ENCODE measurements at places on chromosomes 2 and 18. TPM values are rescaled to one million over a fixed set of nuclear protein-coding genes. Genes with fewer than 3 reads are reported as not detected.
A peak's percentile ranks its signal among the peaks of the same experiment; 100 is the strongest.

The DOK6 gene
- 2.0 TPM for total RNA-seq

The SNORC gene
- total RNA-seq: 1.4 TPM

The GPBAR1 gene
- total RNA-seq: 10.9 TPM

The CDCA7 gene
- 8.7 TPM for total RNA-seq

The LOXHD1 gene
- not detected for total RNA-seq

The PAX8 gene
- 0.20 TPM for total RNA-seq

The OTOS gene
- 0.50 TPM for total RNA-seq

DNA sequence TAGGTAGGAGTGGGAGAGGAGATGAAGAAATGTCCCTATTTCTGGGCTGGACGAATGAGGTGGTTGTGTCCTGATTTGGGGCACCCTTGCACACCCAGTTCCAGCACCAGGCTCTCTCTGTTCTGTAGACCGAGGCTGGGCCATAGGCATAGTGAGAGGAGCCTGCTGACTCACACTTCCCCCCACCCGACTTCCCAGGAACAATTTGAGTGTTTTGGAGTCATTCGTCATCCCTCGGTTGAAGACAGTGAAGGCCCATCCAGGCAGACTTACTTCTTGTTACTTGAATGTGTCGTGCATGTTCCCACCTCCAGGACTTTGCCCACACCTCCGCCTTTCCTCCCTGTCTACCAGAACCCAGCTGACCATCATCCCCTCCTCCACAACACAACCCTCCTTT lies 179.1 kb downstream of the HAUS1 start:
- no peaks in the 10 kb centered on the region for H3K4me1 ChIP-seq
- no peaks in the 10 kb centered on the region for H3K36me3 ChIP-seq
- H3K27ac ChIP-seq: no peak overlapping the region
- H3K27me3 ChIP-seq: no peaks in the 10 kb centered on the region

DNA sequence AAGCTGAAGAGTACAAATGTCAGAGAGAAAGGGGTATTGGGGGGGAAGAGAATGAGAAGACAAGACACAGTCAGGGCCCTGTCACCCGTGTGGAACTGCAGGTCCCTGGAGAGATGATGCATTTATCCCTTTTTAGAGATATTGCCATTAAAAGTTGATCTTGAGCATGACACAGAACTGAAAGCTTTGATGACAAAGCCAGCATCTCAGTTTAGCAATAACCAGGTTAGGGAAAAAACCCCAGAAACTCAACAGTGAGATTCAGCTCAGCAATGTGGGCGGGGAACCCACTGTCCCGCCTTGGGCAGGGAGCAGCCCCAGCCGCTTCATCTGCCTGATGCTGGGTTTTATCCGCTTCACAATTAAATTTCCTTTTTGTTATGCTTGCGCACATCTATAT lies 181.1 kb downstream of the NEDD4L start:
- peaks cover 24% of the 10 kb centered on the region for H3K4me1 ChIP-seq
- no peak for DNase-seq
- H3K27ac ChIP-seq: peak overlapping the region; percentile 95
- H3K4me3 ChIP-seq: no peak overlapping the region

- no peaks in the 10 kb centered on the region for H3K27me3 ChIP-seq
- H3K4me1 ChIP-seq: no peaks in the 10 kb centered on the region
- H3K27ac ChIP-seq: no peak overlapping the region
- no peak overlapping the region for H3K4me3 ChIP-seq
- DNase-seq: no peak
- no peaks in the 10 kb centered on the region for H3K36me3 ChIP-seq
These were observed 30.7 kb upstream of the FOXI3 start for GRCh38 chr2:88483200-88483599.

- H3K4me3 ChIP-seq: no peak overlapping the region
- no peaks in the 10 kb centered on the region for H3K4me1 ChIP-seq
- H3K27ac ChIP-seq: no peak overlapping the region
- no peak for DNase-seq
- H3K36me3 ChIP-seq: no peaks in the 10 kb centered on the region
- no peaks in the 10 kb centered on the region for H3K27me3 ChIP-seq
These were observed 132.0 kb downstream of the VWC2L start for GRCh38 chr2:214542866-214543265.

GRCh38 chr18:47953471-47953931 lies 23.0 kb upstream of the SMAD2 start:
- no peak for DNase-seq
- H3K27me3 ChIP-seq: no peaks in the 10 kb centered on the region
- H3K36me3 ChIP-seq: no peaks in the 10 kb centered on the region
- H3K4me3 ChIP-seq: no peak overlapping the region
- H3K27ac ChIP-seq: no peak overlapping the region

DNA sequence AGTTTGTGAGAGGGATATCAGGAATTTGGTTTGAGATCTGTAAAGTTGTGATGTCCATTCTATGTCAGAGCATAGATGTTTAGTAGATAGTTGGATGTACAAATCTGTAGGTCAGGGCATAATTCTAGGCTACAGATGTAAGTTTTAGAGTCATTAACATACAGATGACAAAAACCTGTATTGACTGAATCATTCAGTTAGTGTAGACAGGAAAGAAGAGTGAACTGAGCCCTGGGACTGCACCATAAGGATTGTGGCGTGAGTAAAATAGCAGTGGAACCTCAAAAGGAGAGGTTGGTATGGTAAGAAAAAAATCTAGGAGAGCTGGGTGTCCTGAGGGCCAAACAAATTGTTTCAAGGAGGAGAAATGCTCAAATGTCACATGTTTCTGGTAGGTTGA lies 73.1 kb upstream of the RPRM start:
- no peak overlapping the region for H3K27ac ChIP-seq
- no peaks in the 10 kb centered on the region for H3K4me1 ChIP-seq
- H3K4me3 ChIP-seq: no peak overlapping the region
- H3K36me3 ChIP-seq: no peaks in the 10 kb centered on the region
- H3K27me3 ChIP-seq: no peaks in the 10 kb centered on the region

- peak overlapping the region; percentile 90 for H3K4me3 ChIP-seq
- DNase-seq: peak; percentile 8
- H3K27me3 ChIP-seq: peaks cover 25% of the 10 kb centered on the region
- no peaks in the 10 kb centered on the region for H3K36me3 ChIP-seq
These were observed 665 bp upstream of the CACNB4 start for GRCh38 chr2:152099367-152100050.

GRCh38 chr2:16625759-16626158 lies 39.9 kb downstream of the CYRIA start:
- H3K27ac ChIP-seq: no peak overlapping the region
- H3K4me1 ChIP-seq: no peaks in the 10 kb centered on the region
- H3K27me3 ChIP-seq: no peaks in the 10 kb centered on the region
- DNase-seq: no peak

GRCh38 chr2:60567919-60568768 lies 14.7 kb upstream of the BCL11A start:
- no peaks in the 10 kb centered on the region for H3K36me3 ChIP-seq
- peaks cover 6% of the 10 kb centered on the region for H3K4me1 ChIP-seq
- no peak for DNase-seq
- H3K27ac ChIP-seq: no peak overlapping the region
- no peak overlapping the region for H3K4me3 ChIP-seq

DNA sequence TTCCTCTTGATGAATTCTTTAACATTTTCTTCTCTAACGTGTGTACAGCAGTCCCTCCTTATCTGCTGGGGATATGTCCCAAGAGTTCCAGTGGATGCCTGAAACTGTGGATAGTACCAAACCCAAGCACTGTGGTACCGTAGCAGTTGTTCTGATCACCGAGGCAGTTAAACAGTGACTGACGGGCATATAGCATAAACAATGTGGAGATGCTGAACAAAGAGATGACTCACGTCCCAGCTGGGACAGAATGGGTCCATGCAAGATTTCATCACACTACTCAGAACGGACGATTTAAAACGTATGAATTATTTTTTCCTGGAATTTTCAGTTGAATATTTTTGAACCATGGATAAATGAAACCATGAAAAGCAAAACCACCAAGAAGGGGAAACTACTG lies 54.5 kb upstream of the SPAG16 start:
- H3K27ac ChIP-seq: no peak overlapping the region
- no peak overlapping the region for H3K4me3 ChIP-seq
- no peak for DNase-seq
- no peaks in the 10 kb centered on the region for H3K36me3 ChIP-seq
- no peaks in the 10 kb centered on the region for H3K27me3 ChIP-seq
- H3K4me1 ChIP-seq: no peaks in the 10 kb centered on the region

- H3K27me3 ChIP-seq: no peaks in the 10 kb centered on the region
- H3K27ac ChIP-seq: no peak overlapping the region
- no peak for DNase-seq
- H3K4me3 ChIP-seq: no peak overlapping the region
- H3K4me1 ChIP-seq: no peaks in the 10 kb centered on the region
These were observed 27.3 kb upstream of the METAP1D start for GRCh38 chr2:171972329-171972982.

DNA sequence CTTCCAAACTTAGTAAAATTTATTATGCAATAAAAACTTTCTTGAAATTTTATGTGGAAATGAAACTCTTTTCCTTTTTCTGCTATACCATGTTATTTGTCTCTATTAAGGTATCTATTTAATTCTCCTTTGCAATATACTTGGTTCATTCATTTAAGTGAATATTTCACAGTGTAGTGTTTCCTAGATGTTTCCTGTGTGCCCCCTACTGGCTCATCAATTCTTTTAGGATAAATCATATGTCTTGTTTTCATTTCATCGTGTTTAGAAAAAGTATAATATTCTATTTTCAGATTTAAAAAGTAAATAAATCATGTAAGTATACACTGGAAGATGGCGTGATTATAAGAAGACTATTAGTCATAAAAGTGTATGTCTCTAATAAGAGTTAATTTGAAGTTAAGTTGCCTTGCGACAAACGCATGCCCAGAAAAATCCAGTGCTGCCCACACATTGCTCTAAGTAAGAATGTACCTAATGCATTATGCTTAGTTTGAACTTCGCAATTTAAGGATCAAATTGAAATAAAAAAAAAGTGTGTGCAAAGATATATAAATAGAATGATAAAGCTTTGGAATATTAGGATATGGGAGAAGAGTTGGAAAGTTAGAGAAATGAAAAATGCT lies 525.4 kb downstream of the KCNJ3 start:
- H3K27me3 ChIP-seq: no peaks in the 10 kb centered on the region
- peak; percentile 40 for DNase-seq
- no peak overlapping the region for H3K27ac ChIP-seq
- H3K36me3 ChIP-seq: no peaks in the 10 kb centered on the region
- H3K4me1 ChIP-seq: no peaks in the 10 kb centered on the region

DNA sequence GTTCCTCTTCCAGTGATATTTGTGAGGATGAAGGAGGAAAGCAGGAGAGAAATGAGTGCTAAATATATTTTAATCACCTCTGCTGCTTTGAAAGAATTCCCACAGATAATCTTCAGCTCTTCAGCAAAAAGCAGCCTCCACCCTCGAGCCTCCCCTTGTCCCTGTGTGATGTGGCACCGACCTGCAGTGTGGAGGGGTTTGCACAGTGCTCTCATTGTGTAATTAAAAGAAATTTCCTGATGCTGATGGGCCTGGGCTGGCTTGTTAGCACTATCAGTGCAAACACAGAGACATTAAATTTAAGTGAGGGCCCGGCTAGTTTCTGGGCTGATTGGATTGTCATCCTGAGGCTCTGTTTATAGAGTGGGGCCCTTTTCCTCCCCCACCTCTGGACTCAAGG lies 53.4 kb downstream of the KIF5C start:
- DNase-seq: no peak
- H3K27ac ChIP-seq: peak overlapping the region; percentile 31
- no peak overlapping the region for H3K4me3 ChIP-seq
- no peaks in the 10 kb centered on the region for H3K36me3 ChIP-seq
- no peaks in the 10 kb centered on the region for H3K27me3 ChIP-seq

GRCh38 chr18:25568986-25569385 lies 217.0 kb upstream of the ZNF521 start:
- no peak overlapping the region for H3K4me3 ChIP-seq
- DNase-seq: no peak
- no peaks in the 10 kb centered on the region for H3K4me1 ChIP-seq
- H3K27me3 ChIP-seq: no peaks in the 10 kb centered on the region
- H3K27ac ChIP-seq: no peak overlapping the region

- no peak overlapping the region for H3K27ac ChIP-seq
- peaks cover 5% of the 10 kb centered on the region for H3K4me1 ChIP-seq
- no peak overlapping the region for H3K4me3 ChIP-seq
- H3K27me3 ChIP-seq: no peaks in the 10 kb centered on the region
These were observed 17.1 kb downstream of the THAP4 start for GRCh38 chr2:241619597-241620418.

DNA sequence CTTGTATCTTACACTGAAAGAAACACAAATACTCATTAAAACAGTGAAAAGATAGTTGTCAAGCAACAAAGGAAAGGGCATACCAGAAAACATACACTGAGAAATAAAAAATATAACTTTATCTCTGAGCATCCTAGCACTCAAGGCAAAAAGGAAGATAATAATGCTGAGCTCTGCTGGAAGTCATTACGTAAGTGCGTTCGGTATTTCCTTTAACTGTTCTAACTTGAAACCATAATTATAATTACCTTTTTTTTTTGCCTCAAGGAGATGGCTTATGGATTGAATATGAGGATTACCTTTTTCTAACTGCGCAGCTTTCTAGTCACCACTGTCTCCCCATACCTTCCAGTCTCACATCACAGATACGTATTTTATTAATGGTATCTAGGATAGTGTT lies 308.1 kb downstream of the GBX2 start:
- no peak overlapping the region for H3K4me3 ChIP-seq
- H3K27ac ChIP-seq: peak overlapping the region; percentile 22
- H3K27me3 ChIP-seq: no peaks in the 10 kb centered on the region
- no peaks in the 10 kb centered on the region for H3K36me3 ChIP-seq
- DNase-seq: no peak
- no peaks in the 10 kb centered on the region for H3K4me1 ChIP-seq

DNA sequence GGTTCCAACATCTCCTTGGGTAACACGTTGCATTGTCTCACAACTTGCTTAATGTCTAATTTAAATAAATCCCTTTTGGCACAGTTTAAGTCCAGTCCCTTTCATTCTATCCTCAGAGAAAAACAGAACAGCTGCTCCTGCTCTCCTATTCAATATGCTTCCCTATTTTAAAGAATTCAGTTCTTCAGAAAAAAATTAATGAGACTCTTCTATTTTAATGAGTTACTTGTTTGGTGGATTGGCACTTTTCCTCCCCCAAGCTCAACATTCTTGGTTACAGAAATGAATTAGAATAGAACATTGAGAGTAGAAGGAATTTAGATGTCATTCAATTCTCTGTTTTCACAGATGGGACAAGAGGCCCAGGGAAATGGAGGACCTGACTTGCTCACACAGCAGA lies 116.9 kb upstream of the ATP8B1 start:
- no peaks in the 10 kb centered on the region for H3K36me3 ChIP-seq
- H3K4me3 ChIP-seq: no peak overlapping the region
- no peak overlapping the region for H3K27ac ChIP-seq
- no peaks in the 10 kb centered on the region for H3K27me3 ChIP-seq

DNA sequence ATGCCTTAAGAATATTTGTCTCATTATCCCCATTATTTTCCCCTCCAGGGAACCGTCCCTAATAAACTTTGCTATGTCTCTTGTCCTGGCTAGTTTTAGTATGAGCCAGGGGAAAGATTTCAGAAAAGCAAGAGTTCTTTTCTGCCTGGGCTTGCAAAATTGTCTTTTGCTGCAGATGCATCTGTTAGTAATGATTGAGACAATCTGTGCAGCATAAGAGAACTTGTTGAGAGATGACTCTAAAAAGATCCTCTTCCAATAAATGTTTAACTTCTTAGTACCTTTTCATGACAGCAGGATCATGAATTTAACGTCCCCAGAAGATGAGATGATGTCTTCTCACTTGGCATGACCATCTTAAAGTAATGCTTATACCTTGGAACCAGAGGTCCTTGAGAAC lies 172.5 kb upstream of the CREB1 start:
- no peaks in the 10 kb centered on the region for H3K36me3 ChIP-seq
- H3K27me3 ChIP-seq: no peaks in the 10 kb centered on the region
- no peak overlapping the region for H3K27ac ChIP-seq
- H3K4me3 ChIP-seq: no peak overlapping the region
- H3K4me1 ChIP-seq: no peaks in the 10 kb centered on the region
- DNase-seq: no peak
